Renal cortex interstitium (tissue), 15 donors: ENCODE measurements at places on chromosomes 13 and 19.

DNA sequence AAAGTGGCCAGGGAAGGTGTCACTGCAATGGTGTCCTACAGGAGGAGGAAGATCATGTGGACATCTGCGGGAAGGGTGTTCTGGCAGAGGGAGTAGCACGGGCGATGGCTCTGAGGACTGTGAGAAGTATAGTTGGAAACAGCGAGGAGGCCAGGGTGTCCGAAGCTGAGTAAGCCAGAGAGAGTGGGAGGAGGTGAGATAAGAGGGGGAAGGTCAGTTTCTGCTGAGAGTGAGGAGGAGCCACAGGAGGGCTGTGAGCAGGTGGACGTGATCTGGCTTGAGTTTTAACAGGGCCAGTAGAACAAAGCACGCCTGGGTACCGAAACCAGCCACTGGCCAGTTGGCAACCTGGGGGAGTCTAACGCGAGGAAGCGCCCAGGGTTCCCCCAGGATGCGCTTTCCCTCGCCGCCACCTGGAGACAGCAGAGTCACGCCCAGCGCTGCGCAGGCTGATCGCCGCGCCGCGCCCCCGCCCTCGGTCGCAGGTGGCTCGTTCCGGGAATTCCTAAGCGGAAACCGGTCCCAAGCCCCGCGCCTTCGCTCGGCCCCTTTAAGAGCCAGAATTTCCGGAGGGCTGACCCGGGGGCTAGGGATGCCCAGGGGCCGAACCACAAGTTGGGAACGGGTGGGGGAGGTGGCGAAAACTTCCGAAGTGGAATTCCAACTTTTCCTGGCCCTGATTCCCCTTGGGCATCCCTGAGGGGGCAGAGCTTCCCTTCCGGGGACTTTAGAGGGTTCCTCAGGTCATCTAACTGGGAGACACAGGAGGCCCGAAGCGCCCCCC, 1.1 kb upstream of the LSR start:
- peak; percentile 75 for DNase-seq

DNA sequence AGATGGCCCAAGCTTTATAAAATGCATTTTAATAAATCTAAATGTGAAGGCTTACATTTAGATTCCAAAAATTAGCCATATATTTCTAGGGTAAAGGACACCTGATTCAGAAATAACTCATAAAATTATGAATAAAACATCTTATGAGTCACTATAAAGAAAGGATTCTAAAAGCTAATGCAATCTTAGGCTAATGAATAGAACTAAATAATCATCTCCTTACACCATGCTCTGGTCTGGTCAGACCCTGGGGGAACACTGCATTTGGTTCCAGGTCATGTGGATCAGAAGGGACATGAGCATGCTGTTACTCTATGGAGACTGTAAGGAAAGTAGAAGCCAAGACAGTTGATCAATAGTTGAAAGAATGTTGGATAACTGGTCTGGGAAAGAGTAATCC, 370.4 kb downstream of the NDFIP2 start:
- no peak for DNase-seq

DNA sequence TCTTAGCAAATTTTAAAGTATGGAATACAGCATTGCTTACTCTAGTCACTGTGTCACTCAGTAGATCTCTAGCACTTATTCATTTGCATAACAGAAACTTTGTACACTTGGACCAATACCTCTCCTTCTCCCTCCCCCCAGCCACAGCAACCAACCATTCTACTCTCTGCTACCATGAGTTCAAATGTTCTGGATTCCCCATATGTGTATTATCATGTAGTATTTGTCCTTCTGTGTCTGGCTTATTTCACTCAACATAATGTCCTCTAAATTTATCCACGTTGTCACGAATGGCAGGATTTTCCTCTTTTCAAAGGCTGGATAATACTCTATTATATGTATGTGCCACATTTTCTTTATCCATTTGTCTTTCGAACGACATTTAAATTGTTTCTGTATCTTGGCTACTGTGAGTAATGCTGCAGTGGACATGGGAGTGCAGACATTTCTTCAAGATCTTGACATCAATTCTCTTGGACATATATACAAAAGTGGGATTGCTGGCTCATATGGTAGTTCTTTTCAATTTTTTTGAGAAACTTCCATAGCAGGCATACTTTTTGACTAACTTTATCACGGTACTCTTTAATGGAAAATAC, 184.5 kb upstream of the SOX21 start:
- no peak for DNase-seq

GRCh38 chr13:59478908-59479307, 684.8 kb downstream of the DIAPH3 start:
- DNase-seq = no peak

DNA sequence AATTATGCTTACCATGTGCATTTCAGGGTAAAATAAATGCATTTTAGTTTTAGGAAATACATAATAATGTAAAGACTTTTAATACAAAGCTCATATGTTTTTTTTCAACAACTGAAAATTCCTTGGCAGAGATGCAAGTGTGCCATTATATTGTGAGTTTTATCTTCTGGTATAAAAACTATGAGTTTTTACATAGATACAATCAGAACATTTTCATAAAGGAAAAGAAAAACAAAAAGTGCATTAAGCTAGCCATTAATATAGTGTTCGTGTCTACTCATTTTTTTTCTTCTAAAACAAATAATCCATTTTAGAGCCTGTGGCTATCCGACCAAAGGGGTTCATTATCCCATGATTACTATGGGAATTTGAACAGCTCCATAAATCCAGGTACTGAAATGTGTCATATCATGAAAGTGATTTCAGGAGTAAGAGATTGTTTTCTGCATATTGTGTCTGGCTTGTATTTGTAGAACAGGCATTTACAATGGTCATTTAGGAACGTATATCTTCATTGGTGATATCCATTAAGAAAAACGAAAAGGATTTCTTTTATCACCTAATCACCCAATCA, 236.9 kb upstream of the SLC10A2 start:
- no peak for DNase-seq

DNA sequence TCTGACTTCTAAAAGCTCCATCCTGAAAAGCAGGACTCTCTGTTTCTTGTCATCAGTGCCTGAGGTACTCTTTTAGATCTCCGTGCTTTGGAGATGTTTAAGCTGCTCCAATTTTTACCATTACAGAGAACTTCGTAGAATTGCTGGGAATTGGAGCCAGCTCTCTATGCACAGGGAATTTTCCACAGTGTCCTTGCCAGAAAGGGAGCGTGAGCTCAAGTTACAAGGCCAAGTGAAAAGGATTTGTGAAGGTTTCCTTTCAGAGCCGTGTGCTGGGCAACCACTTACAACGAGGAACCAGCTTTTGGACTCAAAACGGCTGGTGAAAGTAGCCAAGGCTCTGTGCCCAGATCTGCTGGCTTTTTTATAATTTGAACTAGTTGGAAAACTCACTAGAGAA, 82.6 kb downstream of the NUFIP1 start:
- no peak for DNase-seq

GRCh38 chr13:45807520-45808099, 43.9 kb downstream of the SIAH3 start:
- no peak for DNase-seq

DNA sequence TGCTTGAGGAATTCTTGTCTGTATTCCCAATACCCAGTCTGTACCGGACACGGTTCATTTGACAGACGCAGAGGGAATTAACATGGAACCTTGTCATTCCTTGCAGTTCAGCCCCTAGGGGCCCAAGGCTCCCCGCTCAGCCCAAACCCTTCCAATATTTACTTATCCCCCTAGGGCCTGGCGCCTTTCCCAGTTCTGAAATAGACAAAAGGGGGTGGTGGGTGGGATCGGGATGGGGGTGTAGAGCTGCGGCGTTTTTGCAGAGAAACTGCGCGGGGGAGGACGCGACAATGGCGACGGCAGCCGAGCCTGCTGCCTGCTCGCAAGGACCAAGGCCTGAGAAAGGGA, 583 bp downstream of the AKAP8L start:
- peak; percentile 35 for DNase-seq

DNA sequence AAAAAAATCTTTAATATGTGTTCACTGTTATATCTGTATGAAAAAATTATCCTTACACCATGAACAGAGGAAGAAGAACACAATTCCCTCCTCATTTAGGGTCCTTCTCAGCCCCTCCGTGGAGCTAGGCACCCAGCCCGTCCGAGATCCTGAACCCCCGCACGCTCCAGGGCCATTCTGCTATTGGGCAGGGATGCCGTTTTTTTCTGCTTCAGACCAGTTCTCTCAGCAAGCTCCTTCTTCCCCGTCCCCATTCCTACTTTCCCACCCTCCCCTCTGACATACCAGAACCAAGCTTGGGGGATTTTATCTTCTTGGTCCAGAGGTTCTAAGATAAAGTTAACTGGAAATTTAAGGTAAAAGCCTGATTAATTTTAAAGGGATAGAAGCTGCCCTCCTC, 36.2 kb downstream of the ATP12A start:
- DNase-seq = no peak

GRCh38 chr19:39307822-39308530, 11.8 kb downstream of the IFNL1 start:
- DNase-seq = no peak

DNA sequence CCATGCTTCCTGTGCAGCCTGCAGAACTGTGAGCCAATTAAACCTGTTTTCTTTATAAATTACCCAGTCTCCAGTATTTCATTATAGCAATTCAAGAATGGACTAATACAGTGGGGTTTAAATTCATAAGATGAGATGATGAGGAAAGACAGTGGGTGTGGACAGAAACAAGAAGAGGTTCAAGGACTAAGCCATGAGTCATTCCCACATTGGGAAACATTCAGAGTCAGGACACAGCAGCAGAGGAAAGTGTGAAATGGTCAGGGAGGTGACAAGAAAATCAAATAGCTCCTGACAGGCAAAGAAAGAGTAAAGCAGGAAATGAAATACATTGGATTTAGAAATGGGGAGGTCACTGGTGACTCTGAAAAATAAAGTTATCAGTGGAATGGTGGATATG, 9.1 kb downstream of the ZNF841 start:
- DNase-seq = no peak

DNA sequence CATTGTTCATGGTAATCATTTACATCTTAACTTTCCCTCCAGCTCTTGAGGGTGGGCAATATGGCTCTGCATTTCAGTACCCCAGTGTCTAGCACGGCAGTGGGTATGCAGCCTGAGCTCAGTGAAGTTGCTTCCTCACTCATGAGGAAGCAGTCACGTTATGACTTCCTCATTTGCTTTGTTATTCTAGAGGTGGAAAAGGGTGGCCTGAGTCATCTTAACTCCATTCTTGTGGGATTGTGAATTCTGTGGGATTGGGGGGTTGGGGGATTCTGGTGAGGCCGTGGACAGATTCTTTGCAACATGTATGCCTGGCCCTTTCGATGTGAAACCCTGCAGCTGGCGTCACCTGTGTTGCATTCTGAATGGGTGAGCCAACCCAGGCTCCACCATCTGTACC, 406.7 kb upstream of the ZNF507 start:
- no peak for DNase-seq

- no peak for DNase-seq
Measured at GRCh38 chr13:106331116-106331515, 204.3 kb downstream of the EFNB2 start.

- no peak for DNase-seq
Measured at GRCh38 chr13:79360095-79360494, 46.0 kb downstream of the RBM26 start.

DNA sequence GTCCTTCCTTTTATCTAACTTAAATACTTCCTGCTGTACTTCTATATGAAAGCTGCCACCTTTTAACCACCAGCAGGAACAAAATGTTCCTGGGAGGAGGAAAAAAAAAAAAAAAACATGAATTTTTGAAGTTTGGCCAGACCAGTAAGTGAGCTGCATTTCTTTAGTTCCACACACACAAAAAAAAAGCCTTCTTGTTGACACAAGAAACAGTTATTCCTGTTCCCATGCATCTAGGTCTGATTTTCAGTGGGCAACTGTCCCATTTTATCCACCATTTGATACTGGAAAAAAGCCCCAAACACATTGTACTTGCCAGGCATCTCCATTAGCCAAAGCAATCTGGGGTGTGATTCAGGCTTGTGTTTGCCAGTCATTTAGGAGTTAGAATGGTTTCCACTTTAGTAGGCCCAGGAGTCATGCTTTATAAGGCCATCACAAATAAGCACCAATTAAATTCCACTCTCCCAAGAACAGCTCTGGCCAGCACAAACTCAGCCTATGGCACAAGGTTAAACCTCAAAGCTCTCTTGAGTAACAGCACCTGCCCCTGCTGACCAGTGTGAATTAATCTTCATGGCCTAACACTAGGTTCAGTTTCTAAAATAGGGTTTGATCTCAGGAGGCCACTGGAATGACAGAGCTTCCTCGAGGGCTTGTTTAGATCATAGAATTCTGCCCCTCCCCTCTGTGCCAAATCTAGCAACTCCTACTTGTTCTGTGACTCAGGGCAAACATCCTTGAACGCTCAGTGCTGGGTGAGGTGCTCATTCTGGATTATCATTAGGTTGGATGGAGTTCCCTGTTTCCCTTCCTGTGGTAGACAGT, 67.1 kb downstream of the NUFIP1 start:
- DNase-seq = no peak

DNA sequence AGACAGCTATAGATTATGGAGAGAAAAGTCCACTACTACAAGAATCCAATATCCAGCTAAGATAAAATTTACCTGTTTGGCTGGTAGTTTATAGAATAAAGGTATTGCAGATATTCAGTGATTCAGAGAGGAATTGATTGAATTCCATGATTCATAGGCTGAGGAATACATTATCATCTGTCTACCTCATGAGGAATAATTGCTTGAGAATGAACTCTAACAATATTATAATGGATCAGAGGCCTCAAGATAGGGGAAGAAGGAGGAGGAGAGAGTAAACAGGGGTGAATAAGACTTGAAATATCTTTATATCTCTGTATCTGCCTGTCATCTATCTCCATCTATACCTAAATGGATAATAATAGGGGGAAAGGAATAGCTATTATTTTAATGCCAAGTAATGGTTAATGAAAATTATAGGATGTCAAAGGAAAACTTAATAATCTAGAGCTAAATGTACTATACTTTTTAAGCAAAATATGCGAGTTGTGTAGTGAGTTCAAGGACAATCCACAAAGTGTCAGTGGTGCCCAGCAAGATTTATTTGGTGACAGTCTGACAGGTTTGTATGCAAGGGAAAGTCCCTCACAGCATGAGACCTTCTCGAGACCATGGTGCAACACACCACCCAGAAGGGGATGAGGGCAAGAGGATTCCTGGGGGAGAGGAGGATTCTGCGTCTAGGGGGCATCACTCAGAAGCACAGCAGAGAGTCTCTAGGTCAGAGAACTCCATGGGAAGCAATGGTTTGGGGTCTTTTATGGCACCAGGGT, 224.5 kb downstream of the GPC5 start:
- DNase-seq = no peak

DNA sequence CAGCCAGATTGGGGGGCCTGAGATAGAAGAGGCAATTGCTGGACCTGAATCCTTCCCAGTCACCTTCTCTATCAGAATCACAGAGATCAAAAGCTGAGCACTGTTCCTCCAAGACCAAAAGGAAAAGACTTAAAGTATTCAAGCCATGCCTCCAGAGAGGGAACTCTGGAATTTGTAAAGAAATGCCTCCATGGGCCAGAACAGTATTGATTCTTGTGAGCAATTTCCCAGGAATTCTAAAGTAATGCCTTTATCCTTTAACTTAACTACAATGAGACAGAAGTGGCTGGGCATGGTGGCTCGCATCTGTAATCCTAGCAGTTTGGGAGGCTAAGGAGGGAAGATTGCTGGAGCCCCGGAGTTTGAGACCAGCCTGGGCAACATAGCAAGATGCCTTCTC, 148.8 kb downstream of the FLT1 start:
- no peak for DNase-seq

- no peak for DNase-seq
Measured at GRCh38 chr13:110323172-110323891, 16.2 kb downstream of the COL4A2 start.

- DNase-seq = no peak
Measured at GRCh38 chr13:76667551-76667950, 218.7 kb downstream of the KCTD12 start.

- DNase-seq = no peak
Measured at GRCh38 chr13:106610486-106610885, 42.5 kb upstream of the ARGLU1 start.
